ENCODE measurements at places on chromosomes 6 and 20.

DNA sequence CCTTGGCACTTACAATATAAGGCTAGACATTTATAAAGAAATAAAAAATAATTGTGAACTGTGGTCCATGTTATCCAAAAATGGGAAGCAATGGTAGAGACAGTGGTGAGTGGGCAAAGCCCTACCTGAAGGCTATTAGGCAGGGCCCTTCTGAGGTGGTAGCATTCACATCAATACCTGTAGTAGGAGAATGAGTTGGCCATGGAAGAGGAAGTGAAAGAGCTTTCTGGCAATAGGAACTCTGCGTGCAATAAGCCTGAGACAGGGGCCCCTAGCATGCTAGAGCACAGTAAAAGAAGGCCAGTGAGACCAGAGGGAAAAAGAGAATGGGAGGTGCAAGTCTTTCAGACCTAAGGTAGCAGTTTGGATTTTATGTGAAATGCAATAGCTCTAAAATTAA lies 754.5 kb downstream of the PTPRT start:
- no peak for DNase-seq

- DNase-seq = no peak
Observed at GRCh38 chr6:160507420-160507819, 156.7 kb downstream of the LPA start.

DNA sequence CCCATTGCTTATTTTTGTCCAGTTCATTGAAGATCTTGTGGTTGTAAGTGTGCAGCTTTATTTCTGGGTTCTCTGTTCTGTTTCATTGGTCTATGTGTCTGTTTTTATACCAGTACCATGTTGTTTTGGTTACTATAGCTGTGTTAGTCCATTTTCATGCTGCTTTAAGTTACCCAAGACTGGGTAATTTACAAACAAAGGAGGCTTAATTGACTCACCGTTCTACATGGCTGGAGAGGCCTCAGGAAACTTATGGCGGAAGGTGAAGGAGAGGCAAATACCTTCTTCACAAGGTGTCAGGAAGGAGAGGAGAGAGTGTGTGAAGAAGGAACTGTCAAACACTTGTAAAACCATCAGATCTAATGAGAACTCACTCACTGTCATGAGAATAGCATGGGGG lies 29.9 kb upstream of the FERMT1 start:
- no peak for DNase-seq

DNA sequence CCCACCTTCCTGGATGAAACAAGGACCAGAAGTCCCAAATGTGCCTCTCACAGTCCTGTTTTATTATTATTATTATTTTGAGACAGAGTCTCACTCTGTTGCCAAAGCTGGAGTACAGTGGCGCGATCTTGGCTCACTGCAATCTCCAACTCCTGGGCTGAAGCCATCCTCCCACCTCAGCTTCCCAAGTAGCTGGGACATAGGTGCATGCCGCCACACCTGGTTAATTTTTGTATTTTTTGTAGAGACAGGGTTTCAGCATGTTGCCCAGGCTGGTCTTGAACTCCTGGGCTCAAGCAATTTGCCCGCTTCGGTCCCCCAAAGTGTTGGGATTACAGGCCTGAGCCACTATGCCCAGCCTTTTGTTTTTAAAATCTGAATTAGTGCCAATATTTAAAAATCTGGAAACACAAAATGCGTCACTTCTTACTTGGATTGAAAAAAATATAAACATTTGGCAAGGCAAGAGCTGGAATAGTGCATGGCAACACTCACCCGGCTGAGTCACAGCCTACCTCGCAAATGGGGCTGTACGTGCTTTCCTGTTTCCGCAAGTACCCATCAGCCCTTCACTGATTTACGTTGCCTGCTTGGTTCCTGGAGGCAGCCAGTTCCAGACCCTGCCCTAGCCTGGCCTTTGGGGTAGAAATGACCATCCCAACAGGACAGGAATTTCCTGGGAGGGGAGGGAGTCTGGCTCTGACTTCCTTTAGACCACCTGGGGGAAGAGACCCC lies 6.3 kb downstream of the SDCBP2 start:
- DNase-seq = no peak

- no peak for DNase-seq
Observed at GRCh38 chr6:66556936-66557335, 849.9 kb upstream of the EYS start.

DNA sequence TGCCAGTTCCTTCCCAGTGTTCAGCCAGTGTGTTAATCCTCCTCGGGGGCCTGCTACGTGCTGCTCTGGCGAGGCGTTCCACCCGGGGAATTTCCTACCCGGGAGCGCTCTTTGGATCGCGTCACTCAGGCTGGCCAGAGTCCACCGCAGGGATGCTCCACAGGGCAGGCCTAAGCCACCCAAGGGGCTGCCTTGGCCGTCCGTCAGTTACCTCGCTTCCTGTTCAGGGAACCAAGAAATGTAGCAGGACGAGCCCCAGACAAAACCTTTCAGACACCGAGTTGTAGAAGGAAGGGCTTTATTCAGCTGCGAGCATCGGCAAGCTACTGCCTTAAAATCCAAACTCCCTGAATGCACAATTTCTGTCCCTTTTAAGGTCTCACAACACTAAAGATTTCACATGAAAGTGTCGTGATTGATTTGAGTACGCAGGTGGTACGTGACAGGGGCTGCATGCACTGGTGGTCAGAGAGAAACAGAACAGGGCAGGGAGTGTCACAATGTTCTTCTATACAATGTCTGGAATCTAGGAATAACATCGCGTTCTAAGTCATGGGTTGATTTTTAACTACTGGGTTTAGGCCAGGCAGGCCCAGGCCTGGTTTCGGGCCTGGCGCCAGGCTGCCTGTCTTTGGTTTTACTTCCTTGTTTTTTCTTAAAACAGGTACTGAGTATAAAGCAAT lies 15.7 kb upstream of the POU5F1 start:
- no peak for DNase-seq

DNA sequence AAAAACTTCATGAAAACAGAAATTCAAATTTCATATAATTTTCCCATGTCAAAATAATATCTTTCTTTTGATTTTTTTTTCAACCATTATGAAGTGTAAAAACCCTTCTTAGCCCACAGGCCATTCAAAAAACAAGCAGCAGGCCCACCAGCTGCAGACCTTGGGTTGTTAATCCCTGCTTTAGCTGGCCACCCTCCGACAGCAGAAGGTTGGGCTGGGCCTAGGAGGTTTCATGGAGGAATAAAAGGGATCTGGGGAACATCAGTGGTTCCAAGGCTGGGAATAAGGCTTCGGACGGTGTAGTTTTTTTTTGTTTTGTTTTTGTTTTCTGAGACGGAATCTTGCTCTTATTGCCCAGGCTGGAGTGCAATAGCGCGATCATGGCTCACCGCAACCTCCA lies 3.6 kb upstream of the HSP90AB1 start:
- DNase-seq = no peak

- no peak for DNase-seq
Observed at GRCh38 chr20:3162080-3162611, 2.5 kb upstream of the FASTKD5 start.

- no peak for DNase-seq
Observed at GRCh38 chr6:34233867-34234266, 2.8 kb upstream of the HMGA1 start.

- no peak for DNase-seq
Observed at GRCh38 chr6:152637296-152638047, at the start of gene SYNE1. SYNE1 (minus strand) TSS chr6:152637362; CDS start chr6:152628331, 9,031 bp downstream.

GRCh38 chr6:12567682-12568081 lies 148.9 kb upstream of the PHACTR1 start:
- DNase-seq = no peak

DNA sequence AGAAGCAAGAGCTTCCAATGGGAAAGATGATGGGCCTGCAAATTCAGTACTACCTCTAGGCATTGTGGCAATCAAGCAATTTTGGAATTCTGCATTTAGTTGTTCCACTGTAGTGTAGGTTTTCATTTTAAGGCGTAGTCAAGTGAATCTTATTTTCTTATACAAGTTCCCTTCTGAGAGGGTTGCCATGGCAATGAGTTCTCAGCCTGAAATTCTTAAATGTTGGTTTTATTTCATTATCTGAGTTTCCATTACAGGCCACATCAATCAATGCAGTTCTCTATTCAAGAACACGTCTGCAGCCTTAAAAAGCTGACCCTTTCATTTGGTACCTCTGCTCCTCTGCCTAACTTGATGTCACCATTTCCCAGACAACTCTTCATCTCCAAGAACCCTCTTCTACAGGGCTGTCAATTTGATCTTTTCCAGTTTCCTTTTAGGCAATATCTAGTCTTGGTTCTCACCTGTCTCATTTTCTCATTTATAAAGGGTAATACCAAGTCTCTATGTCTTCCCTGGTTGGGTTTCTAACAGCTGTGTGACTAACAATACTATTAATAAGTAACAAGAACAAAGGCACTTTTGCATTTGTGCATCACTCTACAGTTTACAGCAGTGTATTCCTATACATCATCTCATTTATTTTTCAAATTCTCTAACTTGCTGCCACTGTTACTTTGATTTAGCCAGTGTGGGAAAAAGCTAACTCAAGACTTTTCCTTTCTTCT lies 898.2 kb upstream of the FLRT3 start:
- no peak for DNase-seq

GRCh38 chr6:89098461-89098860 lies 17.9 kb downstream of the PNRC1 start:
- no peak for DNase-seq

GRCh38 chr6:95094751-95095663 lies 482.3 kb upstream of the MANEA start:
- DNase-seq = no peak

- DNase-seq = no peak
Observed at GRCh38 chr20:60240986-60241385, 282.8 kb downstream of the CDH26 start.

DNA sequence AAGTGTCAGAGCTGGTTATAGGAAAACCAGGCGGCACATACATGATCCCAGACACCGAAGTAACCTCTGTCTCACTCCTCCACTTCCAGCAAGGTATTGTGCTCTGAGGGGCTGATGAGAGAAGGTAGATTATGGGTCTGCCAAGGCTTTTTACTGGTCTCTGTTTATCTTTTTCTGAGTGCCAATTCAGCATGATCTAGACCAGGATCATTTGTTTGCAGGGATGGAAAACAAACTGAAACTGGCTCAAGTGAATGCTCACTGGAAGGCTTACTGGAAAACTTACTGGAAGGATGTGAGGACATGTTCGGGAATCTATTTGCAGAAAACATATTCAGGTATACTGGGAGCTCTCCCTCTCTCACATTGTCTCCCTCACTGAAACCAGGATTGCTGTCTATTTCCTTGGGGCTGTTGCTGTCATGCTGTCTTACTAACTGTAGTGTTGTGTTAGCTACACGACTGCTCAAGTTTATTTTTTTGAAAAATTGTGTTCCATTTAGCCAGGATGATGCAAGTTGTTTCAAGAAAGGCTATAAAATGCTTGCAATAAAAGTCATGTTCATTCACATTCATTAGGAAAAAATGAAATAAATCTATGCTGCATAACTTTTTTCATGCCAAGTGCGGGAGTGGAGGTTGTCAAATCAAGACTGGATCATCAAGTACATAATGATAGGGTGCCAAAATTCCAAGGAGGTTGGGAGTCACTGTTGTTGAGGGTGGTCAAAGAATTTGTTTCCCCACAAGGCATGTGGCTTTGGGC lies 37.0 kb downstream of the KLHL31 start:
- no peak for DNase-seq

- no peak for DNase-seq
Observed at GRCh38 chr6:86256615-86257187, 614.0 kb upstream of the SYNCRIP start.

GRCh38 chr6:132525866-132526265 lies 12.2 kb upstream of the TAAR9 start:
- no peak for DNase-seq

GRCh38 chr20:40922865-40923264 lies 105.8 kb upstream of the TOP1 start:
- DNase-seq = no peak

GRCh38 chr6:132236744-132237143 lies 164.5 kb downstream of the MOXD1 start:
- DNase-seq = no peak

GRCh38 chr20:23669866-23670265 lies 19.0 kb downstream of the CST4 start:
- DNase-seq = no peak

DNA sequence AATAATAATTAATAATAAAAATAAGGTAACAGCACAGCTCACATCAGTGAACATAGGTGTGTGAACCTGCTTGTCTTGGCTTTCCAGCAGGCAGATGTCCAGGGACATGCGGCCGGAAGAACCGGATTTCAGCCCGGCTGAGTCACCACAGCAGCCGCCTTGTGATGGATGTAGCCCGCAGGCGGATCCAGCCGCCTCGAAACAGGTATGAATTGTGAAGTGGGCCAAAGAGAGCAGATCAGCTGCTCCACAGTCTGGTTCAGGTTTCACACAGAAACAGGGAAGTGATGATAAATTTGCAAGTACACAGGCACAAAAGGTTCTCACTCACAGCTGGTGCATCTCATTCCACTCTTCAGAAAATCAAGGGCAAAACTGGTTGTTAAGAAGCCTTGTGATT lies 55.1 kb downstream of the ID4 start:
- no peak for DNase-seq

- DNase-seq = no peak
Observed at GRCh38 chr20:64216036-64216435, 39.5 kb upstream of the PCMTD2 start.

DNA sequence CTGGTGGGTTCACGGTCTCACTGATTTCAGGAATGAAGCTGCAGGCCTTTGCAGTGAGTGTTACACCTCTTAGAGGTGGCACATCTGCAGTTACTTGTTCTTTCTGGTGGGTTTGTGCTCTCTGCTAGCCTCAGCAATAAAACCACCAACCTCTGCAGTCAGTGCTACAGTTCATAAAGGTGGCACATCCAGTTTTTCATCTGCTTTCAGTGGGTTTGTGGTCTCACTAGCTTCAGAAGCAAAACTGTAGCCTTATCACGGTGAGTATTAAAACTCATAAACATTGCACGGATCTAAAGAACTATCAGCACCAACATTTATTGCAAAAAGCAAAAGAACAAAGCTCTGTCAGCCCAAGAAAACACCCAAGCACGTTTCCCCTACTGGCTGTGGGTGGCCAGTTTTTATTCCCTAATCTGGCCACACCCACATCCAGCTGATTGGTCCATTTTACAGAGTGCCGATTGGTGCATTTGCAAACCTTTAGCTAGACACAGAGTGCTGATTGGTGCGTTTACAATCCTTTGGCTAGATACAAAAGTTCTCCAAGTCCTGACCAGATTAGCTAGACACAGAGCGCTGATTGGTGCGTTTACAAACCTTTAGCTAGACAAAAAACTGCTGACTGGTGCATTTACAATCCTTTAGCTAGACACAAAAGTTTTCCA lies 3.4 kb upstream of the TMEM14C start:
- no peak for DNase-seq
